Motor neuron (in vitro differentiated cells): ENCODE measurements at places on chromosomes 7 and 10. TPM values are rescaled to one million over a fixed set of nuclear protein-coding genes. Genes with fewer than 3 reads are reported as not detected.
A peak's percentile ranks its signal among the peaks of the same experiment; 100 is the strongest.

The ADD3 gene
- total RNA-seq, result 20.7 and 26.2 TPM in 2 replicates

DNA sequence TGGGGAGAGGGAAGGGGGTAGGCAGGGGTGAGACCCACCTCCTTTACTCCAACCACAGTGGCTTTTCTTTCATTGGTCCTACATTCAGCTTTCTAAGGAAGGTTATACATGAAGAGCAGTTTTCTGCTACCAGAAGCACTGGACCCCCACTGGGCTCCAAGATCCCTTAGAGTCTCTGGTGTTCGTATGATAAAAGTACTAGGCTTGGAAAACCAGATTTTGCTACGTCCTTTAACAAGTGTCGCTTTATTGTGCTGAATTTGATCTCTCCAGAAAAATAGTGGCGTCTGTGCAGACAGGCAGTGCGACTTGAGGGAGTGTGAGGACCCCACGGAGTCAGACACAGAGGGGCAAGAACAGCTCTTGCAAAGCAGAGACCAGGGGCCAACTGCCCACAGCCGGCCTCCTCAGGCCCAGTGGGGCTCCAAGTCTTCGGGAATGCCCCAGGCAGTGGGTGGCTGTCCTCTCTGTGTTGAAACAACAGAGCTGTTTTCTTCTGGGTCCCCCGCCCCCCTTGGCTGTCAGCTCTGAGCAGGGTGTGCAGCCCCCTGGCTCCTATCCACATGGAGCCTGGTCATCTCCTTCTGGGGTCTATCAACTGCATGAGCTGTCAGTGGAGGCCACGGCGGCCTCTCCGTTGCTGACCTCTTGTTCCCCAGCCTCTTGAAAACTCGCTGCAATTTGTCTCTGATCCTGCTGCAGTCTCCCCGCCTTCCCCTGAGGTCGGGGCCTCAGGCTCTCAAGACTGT lies 333.2 kb downstream of the RPS24 start:
- no peak for ATAC-seq

The IDI2 gene
- not detected in 2 replicates for total RNA-seq

- no peak for ATAC-seq
Observed at GRCh38 chr10:124517461-124517860, 55.8 kb downstream of the LHPP start.

The UNCX gene
- total RNA-seq, result 0.23 TPM in 1 of 2 replicates, not detected in the other

GRCh38 chr7:112881-113280 lies 79.5 kb upstream of the FAM20C start:
- no peak for ATAC-seq

DNA sequence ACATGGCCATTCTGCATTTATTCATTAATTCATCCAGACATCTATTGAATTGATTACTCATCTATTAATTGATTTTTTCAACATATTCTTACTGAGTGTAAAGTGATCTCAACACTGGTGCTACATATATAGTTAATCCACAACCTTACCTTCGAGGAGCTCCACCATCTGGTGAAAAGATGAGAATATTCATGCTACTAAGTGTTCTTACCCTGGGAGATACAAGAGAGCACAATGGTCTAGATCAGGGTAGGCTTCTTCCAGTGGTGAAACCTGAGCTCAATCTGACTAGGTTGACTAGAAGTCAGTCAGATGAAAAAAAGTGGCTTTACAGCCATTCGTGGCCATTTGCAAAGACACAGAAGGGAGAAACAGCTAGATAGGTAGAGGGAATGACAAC lies 507.4 kb downstream of the ANKRD7 start:
- ATAC-seq, result no peak

The PRKG1 gene
- total RNA-seq, result 5.6 and 7.6 TPM in 2 replicates

DNA sequence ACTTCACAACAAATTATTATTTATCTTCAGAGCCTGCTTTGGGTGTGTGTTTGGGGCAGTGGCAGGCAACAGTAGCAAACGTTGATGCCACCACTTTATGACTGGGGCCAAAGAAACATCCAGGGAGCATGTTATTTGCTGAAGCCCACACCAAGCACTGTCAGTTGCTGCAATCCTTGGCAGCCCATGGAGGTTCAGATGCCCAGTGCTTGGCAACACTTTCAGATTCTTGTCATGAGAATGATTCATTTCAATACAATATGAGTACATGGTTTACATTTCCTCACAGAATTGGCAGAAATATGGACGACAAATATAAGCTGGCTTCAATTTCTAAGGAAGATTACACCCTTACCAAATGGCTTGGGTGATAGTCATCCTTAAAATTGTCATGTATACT lies 46.5 kb upstream of the GLI3 start:
- no peak for ATAC-seq

The HECW1 gene
- total RNA-seq, result 16.7 and 17.1 TPM in 2 replicates

DNA sequence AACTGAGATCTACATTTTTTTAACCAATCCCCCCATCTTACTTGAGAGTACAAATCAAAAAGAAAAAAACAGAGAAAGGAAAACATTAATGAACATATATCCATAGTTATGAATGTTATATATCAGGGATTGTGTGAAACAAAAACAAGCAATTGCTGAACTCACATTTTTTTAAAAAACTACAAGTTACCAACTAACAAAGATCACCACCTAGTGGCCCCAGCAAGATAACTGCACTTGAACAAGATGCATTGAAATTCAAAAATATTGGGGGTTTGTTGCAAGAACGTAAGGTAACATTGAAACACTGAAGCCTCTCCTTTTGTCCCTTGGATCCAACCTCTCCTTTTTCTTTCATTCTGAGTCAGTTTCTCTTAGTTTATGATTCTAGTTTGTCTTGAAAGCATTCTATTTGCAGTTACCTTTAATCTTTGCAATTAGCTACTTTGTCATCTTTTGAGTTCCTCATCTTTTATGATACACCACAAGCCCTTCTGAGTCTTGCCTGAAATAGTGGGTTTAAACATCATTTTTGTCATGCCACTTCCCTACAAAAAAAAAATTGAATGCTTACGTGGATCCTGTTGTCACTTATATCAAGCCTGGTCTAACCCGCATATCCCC lies 87.3 kb upstream of the TES start:
- no peak for ATAC-seq

- peak; percentile 87 for ATAC-seq
Observed at GRCh38 chr7:1137517-1138167, 22.4 kb downstream of the ZFAND2A start.

DNA sequence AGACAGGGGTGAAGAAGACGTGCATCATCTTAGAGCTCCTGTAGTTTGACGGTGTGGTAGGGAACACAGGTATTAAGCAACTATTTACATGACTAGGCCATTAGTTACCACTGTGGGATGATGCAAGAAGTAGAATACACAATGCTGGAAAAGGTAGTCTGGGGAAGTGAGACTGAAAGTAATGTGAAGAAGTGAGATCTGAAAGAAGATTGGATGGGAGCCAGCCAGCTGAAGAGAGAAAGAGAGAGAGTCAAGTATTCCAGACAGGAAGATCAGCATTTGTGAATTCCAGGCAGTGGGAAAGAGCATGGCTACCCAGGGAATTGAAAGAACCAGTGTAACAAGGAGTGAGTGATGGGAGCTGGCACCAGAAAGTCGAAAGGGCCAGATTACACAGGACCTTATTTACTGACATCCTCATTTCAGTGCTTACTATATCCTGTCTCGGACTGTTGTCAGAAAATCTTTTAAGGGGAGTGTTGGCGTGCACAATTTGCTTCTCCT lies 4.0 kb upstream of the CFAP58 start:
- no peak for ATAC-seq

GRCh38 chr7:55526770-55527169 lies 45.5 kb downstream of the VOPP1 start:
- ATAC-seq, result no peak

- ATAC-seq, result no peak
Observed at GRCh38 chr10:37381271-37381670, 255.9 kb downstream of the ANKRD30A start.

- no peak for ATAC-seq
Observed at GRCh38 chr7:116740755-116741462, 68.9 kb downstream of the MET start.

The MLXIPL gene
- 8.1 and 13.1 TPM in 2 replicates for total RNA-seq

- ATAC-seq, result no peak
Observed at GRCh38 chr7:54183055-54183454, 359.1 kb upstream of the VSTM2A start.

- peak; percentile 78 for ATAC-seq
Observed at GRCh38 chr7:137094-137891, 55.1 kb upstream of the FAM20C start.

The SPDYE8 gene
- 0.46 and 0.57 TPM in 2 replicates for total RNA-seq

- ATAC-seq, result no peak
Observed at GRCh38 chr10:115974816-115975430, 298.1 kb downstream of the GFRA1 start.

GRCh38 chr10:107103174-107104025 lies 61.1 kb downstream of the SORCS1 start:
- no peak for ATAC-seq

GRCh38 chr7:107843184-107843583 lies 40.2 kb upstream of the SLC26A3 start:
- no peak for ATAC-seq

DNA sequence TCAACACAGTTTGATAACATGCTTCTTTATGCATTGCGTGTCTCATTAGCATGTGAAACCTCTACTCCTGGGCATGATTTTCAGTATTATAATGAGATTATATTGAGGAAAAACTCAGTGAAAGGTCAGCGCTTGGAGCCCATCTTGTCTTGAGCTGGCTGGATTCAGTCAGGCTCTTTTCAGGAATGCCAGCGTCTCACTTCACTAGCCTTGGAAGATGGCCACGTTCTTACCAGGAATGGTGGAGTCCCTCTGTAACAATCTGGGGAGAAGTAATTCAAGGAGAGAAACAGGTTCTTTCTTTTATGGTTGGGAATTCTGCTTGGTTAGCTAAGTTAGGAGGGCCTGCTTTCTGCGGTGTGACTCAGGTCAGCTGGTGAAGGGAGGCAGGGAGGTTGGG lies 241.0 kb downstream of the GALNT17 start:
- ATAC-seq, result no peak

DNA sequence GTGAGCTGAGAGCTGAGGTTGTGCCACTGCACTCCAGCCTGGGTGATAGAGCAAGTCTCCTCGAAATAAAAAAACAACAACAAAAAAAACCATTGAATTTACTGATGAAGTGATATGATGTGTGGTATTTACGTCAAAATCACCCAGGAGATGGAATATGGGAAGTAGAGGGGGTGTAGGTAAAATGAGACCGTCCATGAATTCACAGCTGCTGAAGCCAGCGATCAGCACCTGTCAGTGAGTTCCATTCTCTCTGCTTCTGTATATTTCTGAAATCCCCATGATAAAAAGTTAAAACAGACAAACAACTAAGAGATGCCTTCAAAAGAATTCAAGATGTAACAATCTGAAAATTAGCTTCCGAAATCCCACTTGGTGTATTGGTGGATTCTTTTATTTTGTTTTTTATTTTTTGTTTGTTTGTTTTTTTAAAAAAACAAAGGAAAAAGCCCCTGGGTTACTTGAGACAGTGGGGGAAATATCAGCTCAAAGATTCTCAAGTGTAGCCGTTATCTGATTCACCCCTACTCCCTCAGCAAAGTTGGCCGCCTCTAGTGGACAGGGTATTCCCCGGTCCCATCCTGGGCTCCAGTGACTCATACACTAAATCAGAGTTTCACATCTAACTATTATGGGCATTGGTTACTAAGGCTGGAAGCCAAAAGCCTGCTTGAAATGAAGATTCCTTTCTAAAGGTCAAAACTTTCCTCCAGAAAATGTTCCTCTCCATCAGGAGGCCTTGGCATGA lies 76.4 kb downstream of the MAP3K8 start:
- ATAC-seq, result peak; percentile 81

DNA sequence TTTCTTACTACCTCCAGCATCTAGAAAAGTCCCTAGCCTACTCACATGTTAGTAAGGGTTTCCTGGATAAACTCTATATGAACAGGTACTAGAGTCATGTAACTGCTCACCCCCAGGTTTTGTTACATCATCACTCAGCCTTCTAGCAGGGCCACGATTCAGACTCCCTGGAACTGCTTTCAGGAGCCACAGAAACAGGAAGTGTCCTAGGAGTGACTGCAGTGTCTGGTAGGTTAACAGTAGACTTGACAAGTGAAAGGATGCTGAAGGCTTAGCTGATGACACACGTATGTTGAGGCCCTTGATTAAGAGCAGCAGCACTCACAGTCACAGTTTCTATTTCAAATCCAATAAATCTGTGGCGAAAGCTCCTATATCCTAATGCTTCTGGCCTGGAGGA lies 101.2 kb downstream of the DNMBP start:
- no peak for ATAC-seq

DNA sequence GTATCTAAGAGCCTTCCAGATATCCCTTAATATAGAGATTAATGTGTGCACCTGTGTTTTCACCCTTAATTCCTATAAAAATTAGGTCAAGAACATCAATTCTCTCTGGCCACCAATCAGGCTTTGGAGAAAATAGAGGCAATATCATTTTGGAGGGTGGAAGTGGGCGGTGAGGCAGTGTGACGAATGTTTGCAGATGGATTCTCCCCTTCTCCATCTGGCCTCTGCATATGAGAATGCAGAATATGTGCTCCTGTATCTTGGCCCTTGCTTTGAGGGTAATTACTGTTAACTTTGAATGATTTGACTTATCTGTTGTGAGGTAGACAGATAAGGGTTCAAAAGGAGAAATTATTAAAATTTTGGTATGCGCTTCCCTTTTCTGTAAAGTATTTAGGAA lies 304.0 kb upstream of the NPSR1 start:
- ATAC-seq, result no peak

DNA sequence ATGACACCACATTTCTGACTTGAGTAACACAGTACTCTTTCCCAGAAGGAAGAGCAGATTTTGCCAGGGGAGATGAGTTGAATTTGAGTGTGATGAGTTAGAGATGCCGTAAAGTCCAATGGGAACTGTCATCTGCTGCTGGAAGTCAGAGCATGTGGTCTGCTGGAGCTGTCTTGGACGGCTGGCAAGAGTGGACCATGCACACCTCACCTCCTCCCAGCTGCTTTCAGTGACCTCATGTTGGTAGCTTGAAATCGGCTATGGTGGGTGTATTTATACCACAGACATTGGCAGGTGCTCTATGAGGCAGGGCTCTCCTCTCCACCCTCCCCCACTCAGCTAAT lies 82.3 kb downstream of the COL13A1 start:
- no peak for ATAC-seq

DNA sequence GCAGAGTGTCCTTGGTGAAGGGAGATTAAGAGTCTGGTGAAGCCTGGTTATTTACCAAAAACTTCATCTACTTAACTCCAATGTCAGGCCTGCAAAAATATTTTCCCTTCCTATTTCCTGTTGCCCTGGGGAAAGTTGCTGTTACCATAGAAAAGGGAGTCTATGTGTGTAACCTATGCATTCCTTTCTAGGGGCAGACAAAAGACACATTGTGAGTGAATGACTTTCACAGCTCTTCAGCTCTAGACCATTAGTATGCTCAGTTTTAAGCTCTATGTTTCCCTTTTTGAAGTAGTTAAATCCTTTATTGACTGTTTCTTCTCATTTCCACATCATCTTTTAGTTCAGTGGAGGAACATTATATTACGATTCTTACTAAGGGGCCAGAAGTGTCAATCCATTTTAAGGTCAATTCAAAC lies 45.6 kb upstream of the SGCE start:
- no peak for ATAC-seq
